ENCODE measurements at places on chromosomes 3 and 15.

- DNase-seq: no peak
These were observed 82.7 kb upstream of the KLF13 start for GRCh38 chr15:31243895-31244294.

DNA sequence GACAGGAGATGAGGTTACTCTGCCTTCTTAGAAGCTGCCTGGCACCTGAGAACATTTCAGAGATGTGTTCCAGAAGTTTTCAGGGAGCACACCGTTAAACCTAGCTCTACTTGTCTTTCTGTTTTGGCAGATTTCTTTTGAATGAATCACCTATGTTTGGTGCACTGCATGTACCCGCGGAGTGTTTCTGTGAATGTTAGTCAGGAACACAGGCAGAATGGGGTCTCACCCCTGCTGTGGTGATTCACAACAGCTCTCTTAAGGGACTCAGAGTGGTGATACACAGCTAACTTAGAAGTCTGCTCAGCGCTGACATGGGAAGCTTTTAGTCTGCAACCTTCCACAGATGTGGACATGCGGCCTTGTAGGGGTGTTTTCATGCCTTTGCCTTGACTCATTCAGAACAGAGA, 24.0 kb downstream of the TSEN2 start:
- DNase-seq: no peak

DNA sequence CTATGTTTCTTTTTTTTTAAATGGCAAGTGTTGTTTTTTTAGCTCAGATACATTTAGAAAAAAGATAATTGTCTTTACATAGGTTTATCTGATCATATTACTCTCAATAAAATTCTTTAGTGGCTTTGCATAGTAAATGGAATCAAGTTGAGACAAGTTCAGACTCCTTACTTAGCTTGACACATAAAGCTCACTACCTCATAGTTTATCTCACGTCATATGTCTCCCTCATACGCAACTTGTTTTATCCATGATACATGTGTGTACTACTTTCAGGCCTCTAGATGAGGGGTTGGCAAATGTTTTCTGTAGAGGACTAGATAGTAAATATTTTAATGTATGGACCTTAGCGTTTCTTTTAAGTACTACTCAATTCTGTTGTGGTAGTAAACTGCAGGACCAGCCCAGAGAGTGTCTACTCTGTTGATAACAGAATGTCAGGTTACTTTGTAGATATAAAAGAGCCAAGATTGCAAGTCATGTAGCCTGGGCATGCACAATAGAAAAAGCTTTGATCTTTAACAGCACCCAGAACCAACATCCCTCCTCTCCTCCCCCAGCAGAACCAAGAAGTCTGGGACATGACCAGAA, 28.2 kb upstream of the MGA start:
- no peak for DNase-seq

DNA sequence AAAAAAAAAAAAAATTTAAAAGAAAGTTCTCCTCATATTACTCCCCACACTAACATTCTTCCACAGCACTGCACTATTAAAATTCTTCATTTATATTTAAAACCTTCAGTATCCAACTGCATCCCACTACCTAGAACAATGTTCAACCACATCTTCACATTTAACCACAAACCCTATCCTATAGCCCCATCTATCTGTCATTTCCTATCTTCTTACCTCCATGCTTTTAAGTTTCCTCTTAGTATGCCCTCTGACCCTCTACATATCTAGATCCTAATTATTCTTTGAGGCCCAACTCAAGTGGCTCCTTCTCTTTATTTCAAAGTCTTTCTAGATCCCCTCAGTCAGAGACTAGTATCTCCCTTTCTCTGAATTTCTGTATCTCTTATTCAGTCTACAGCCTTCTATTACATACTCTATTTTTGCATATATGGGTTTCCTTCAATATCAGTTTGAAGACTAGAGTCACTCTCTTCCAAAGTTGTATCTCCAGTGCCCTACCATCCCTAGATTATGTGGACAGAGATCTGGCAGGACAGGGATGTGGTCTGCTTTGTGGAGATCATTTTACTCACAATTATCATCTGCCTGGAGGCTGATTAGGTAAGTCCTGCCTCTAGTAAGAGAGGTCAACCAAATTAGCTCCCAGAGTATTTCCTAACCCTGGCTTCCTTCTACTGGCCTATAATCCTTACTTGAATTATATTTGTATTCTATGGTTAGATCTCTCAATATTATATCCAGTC, 1.4 kb downstream of the CIAO2A start:
- DNase-seq: no peak

GRCh38 chr15:47398594-47398993, 318.7 kb upstream of the SEMA6D start:
- DNase-seq: no peak

GRCh38 chr15:74787251-74788041, 5.6 kb downstream of the CSK start:
- peak; percentile 82 for DNase-seq

GRCh38 chr3:31576521-31576920, 43.8 kb downstream of the STT3B start:
- no peak for DNase-seq

DNA sequence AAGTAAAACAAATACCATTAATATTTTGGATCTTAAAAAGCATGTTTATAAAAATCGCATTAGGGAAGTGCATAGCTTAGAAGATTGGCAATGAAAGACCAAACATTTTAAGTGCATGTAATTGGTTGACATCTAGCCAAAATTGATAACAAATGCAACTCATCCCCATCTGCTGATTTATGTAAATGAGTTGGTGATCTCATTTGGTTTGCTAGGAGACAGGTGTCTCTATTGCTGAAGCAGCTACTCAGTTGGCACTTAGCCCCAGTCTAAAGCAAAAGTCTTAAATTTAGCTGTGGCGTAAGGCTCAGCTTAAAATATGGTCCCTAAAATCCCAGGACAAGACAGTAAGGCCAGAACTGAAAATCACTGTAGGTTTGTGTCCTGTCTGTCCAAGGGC, 113.5 kb upstream of the CHL1 start:
- DNase-seq: no peak

DNA sequence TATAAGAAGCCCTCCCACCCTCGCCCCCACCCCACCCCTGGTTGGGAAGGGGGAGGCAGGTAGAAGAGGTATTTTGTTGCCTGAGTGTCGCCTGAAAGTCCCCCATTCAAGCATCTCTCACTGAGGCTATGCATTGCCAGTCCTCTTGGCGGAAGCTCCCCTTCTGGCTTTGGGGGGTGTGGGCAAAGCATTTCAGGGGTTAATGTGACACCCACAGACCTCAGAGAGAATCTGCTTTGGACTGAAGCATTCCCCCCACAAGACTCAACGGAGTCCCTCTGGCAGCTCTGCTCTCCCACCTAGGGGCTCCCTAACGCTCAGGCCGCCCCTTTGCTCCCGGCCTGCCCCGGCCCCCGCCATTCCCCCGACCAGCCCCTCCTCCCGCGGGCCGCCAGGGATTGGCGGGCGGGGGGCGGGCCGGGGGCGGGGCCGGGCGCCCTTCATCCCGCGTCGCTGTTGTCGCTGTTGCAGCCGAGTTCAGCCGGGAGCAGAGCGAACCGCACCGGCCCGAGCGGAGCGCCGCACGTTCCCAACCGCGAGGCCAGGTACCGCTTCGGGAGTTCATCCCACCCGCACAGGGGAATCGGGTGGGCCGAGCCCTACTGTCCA, at the start of gene SLC38A3:
SLC38A3 (plus strand) TSS at position 468 of the 609 bp plus-strand sequence. CDS start 8,929 bp downstream, outside the sequence.
- DNase-seq: no peak

DNA sequence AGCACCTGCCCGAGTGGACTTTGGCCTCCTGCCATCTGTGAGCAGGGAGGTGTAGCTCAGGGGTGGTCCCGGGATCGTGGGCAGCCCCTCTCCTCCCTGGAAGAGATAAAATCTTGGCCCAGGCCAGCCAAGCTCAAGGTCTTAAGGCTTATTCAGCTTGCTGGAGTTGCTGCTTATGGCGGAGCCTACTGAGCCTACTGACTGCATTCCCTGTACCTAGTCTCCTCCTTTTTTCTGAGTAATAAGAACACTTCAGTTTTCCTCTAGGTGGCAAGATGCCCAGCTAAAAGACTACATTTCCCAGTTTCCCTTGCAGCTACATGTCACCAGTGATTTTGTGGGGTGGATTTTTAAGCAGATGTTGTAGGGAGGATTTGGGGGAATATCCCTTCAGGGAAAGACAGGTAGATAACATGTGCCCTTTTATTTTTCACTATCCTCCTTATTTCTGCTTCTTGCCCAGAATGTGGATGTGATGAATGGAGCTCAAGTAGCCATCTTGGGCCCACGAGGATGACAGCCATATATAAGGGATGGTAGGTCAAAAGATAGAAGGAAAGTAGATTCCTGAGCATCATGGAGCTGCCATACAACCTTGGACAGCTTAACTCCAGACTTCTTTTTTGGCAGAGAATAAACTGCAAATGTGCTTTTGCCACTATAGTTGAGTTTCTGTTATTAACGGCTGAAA, 41.4 kb upstream of the INSYN1 start:
- DNase-seq: no peak

GRCh38 chr3:167992381-167992780, 103.3 kb downstream of the GOLIM4 start:
- no peak for DNase-seq

DNA sequence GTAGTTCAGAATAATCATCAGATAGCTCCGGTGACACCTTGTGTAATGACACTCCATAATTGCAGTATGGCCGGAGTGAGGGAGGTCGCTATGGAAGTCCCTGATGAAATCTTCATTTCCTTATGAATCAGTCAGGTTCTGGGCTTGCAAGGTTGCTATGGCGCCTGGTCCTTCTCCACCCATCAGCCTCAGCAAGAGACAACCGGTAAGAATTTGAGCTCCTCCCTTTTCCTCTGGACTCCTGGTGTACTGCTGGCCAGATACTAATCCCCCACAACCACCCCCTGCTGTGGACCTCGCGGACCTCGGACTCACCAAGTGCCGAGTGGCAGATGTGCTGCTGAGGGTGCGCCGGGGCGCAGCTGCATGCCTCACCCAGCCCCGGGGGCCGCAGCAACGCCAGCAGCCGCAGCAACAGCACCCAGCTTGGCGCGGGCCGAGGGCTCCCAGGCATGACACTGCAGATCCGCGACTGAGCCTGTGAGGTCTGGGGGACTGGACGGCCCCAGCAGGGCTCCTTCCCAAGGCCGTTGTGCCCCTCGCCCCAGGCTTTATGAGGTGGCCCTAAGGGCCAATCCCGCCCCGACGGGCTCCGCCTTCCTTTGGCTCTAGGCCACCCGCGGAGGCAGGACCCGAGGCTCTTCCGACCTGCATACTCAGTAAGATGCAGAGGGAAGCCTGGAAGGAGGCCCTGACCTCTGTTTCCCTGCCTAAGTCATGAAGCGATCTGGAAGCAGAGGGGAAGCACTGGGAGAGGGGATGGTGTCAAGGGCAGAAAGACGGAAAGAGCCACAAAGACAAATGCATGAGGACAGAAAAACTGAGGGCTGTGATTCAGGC, at the start of gene TIMP4:
TIMP4 (minus strand) TSS at position 526 of the 840 bp plus-strand sequence; CDS start at position 454, 72 bp downstream.
- DNase-seq: no peak

GRCh38 chr15:48624700-48625099, 20.8 kb downstream of the FBN1 start:
- no peak for DNase-seq

DNA sequence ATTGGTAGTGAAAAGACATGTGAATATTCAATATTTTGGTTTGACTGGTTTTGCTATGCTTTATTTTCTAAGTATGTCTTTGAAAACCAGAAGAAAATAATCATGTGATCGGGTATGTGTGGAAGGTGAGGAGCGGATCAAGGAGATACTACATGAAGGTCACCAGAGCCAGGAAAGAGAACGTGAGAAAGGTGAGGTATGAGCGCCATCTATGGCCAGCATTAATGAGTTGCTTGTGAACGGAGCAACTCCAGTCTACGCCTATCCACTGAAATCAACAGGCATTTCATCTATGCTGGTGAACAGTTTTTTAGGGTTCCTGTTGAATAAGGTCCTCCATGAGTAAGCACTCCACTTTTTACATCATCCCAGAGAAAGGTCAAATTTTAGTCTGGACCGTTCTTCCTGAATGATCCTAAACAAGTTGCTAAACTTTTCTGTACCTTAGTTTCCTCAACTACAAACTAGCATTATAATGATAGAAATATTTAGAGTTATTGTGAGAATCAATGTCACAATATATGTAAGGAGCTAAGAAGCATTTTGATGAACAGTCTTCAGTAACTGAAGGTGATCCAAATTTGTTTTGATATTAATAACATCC, 1435.2 kb upstream of the CADM2 start:
- no peak for DNase-seq

DNA sequence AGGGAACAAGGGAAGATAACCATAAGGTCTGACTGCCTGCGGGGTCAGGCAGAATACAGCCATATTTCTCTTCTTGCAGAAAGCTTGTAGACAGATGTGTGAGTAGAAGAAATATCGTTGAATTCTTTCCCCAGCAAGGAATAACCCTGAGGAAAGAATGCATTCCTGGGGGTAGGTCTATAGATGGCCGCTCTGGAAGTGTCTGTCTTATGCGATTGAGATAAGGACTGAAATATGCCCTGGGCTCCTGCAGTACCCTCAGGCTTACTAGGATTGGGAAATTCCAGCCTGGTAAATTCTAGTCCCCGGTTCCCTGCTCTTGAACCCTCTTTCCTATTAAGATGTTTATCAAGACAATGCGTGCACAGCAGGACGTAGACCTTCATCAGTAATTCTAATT, 15.8 kb upstream of the SST start:
- DNase-seq: no peak

- no peak for DNase-seq
These were observed 288.9 kb downstream of the SHQ1 start for GRCh38 chr3:72559385-72559784.

GRCh38 chr3:43194490-43195114, 88.7 kb upstream of the POMGNT2 start:
- no peak for DNase-seq

- no peak for DNase-seq
These were observed 28.9 kb upstream of the BHLHE40 start for GRCh38 chr3:4950351-4950784.

- DNase-seq: no peak
These were observed 11.4 kb downstream of the TRAK1 start for GRCh38 chr3:42102571-42102970.

DNA sequence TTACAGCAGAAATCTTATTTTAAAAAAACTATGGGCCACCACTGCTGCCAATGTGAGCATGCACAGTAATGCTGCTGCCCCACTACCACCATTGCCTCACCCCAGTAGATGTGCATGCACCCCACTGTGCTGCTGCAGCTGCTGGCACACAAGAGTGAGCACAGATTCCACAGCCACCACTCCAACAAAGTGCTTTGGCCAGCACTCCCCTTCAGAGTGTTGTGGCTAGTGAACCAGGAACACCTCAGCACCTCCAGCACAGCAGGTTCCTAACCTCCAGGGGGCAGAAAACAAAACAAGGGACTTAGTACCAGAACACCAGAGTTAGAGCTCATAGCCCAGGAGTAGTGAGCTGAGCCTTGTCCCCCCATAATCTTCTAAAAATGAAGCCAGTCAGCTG, 629.6 kb downstream of the PYDC2 start:
- DNase-seq: no peak

All from stimulated activated CD8-positive, alpha-beta memory T cell treated with anti-CD3 and anti-CD28 coated beads, Interleukin-7, amount 100 ng/mL, for 48 hours (primary cell).